ENCODE measurements at places on chromosomes 7 and 10.

GRCh38 chr10:121062115-121062514, 211.0 kb downstream of the WDR11 start:
- DNase-seq: peak; percentile 48

DNA sequence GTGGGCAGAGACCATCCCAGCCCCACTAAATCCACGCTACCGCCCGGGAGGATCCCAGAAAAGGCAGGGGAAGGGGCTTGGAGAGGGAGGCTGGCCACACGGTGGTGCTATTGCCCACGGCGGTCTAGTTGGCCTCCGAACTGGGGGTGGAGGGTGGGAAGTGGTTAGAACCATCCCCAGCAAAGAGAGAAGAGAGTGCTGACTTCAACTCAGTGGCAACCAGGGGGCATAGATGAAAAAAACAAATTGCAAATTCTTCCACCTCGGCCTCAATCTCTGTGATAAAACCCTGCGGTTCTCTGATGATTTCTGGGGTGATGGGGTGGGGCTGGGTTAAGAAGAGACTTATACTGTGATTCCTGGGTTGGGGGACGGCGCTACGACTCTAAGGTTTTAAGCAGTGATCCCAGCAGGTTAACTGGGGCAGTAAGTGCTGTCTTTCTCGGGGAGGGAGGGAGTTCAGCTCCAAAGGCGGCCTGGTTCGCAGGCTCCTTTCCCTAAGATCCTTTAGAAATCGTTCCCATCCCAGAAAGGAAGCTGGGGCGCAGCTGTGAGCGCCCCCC, 154.5 kb upstream of the LYZL2 start:
- DNase-seq: peak; percentile 54

DNA sequence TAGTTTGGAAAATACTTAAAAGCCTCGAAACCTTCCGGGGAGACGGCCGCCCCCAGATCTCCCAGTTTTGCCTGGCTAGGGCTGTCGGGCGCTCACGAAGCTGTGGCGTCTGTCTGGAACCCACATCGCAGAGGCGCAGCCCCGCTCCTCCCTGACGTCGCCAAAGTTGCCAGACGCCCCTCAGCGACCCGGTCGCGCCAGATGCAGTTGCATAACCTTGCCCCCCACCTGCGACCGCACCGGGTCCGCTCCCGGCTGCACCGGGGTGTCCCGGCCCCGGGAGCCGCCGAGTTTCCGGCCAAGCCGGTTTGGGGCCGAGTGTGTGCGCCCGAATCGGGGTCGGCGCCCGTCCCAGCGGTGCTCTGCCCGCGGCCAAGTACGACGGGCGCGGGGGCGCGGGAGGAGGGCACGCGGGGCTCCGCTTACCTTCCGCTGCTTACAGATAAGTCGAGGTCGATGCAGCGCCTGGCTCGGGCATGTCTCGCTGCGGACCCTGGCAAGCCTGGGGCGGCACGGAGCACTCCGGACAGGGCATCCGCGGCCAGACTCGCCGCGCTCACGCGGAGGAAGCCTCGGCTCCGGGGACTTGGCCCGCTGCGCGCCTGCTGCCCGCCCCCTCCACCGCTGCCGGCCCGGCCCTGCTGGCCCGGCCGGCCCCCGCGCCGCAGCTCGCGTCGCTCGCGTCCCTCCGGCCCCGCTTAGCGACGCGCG, 665 bp downstream of the INSYN2A start:
- no peak for DNase-seq

DNA sequence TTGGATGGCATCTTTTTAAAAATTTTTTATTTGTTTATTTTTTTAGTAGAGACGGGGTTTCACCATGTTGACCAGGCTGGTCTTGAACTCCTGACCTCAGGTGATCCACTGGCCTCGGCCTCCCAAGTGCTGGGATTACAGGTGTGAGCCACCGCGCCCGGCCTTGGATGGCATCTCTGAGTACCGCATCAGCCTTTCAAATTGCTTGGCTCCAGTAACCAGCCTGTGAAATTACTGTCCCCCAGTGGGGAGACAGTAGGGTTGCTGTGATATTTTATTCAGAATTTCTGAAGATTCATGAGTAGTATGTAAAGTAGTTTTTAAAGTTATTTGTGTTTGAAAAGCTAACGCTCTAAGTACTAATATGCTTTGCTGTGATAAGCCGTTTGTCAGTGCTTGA, 1.2 kb downstream of the NUB1 start:
- DNase-seq: no peak

DNA sequence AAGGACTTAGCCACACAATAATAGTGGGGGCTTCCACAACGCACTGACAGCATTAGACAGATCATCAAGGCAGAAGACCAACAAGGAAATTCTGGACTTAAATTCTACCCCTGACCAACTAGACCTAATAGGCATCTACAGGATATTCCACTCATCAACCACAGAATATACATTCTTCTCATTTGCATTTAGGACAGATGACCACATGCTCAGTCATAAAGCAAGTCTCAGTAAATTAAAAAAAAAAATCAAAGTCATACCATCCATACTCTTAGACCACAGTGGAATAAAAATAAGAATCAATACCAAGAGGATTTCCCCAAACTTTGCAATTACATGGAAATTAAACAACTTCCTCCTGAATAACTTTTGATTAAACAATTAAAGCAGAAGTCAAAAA, 155.9 kb downstream of the CDK14 start:
- DNase-seq: no peak

DNA sequence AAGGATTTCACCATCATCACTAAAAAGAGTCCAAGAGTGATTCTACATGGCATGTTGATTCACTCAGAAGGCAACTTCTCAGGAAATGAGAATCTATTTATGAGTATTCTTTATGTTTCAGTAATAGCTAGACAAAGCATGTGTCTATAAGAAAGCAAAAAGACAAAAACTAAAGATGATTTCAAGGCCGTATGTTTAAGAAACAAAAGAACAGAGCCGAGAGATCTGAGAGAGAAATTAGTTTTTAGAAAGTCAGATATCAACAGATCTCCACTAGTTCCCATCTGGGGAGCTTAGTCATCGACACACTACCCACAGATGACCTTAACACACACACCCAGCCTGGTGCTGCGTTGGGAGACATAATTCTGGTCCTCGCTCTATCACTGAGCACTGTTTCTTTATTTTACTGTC, 21.0 kb downstream of the PIP4K2A start:
- DNase-seq: peak; percentile 53

GRCh38 chr10:2994221-2994961, 73.0 kb upstream of the PFKP start:
- no peak for DNase-seq

GRCh38 chr7:22194658-22195273, 162.2 kb downstream of the RAPGEF5 start:
- no peak for DNase-seq

- DNase-seq: no peak
Measured at GRCh38 chr10:31456468-31456867, 137.5 kb downstream of the ZEB1 start.

DNA sequence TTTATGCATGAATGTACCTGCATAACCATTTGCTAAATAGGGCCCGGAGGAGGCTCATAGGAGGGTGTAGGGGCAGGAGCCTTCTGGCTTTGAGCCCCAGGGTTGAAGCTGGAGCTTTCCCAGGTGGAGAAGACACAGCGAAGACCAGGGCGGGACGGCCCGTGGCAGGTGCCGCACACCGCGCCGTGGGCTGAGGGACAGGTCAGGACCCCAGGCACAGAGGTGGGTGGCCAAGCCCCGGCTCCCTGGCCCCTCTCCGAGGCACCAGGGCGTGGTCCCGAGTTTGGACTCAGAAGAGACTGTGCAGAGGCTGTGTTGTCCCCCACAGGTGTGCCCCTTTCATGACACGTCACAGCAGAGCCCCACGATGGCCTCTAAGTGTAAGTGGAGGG, 56.5 kb downstream of the PWWP2B start:
- no peak for DNase-seq

All from MCF 10A (cell line).